EH (cell line): ENCODE measurements at places on chromosomes 12 and 14.

DNA sequence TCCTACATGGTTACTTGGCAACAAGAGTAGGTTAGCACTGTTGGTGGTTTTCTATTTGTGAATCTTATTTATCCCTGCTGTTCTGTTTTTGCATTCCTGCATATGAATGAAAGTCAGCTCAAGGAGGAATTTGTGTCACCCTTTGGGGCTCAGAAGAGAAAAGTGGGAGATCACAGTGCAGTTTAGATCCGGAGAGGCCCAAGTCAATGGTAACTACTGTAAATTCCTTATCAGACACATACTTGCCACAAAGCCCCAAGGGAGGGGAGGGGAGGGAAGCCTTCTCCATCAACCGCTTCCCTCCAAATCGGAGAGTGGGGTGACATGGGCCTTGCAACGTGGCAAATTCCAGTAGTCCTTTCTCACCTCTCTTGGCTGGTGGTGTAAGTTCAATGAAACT lies 15.0 kb downstream of the GSG1 start:
- DNase-seq, result no peak

DNA sequence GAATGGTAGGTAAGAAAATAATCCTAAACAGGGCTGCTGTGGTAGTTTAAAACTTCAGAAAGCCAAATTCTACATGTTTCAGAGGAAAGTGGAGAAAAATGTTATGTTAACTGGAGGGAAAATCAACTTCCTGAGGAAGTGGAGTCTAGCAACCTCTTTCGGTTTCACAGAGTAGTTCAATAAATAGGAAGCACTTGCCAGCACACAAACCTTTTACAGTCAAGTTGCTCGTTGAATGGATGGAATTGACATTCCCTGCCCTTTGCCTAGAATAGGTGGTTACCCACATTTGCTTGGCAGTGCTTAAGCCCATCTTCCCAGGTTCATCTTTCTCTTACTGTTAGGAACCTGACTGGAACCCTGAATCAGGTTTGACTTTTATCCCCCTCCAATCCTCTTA lies 15.9 kb downstream of the ANKRD13A start:
- DNase-seq, result no peak

- no peak for DNase-seq
Observed at GRCh38 chr12:128804762-128805161, 19.0 kb downstream of the SLC15A4 start.

- no peak for DNase-seq
Observed at GRCh38 chr12:41419131-41419893, 231.2 kb downstream of the PDZRN4 start.

DNA sequence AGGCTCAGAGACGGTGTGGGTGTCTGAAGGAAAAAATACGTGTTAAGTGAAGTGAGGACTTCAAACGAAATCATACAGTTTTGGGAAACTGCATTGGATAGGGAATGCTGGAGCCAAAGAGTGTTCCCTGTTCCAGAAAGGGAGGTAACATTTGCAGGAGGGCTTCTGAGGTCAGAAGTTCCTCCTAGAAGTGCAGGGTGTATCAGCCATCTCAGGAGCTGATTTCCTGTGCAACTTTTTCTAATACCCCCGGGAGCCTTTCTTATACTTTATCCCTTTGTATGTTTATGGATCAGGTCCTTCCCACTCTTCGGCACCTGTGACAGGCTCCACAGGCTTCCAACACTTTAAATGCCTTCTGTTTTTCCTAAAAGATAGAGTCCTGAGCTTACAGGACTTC lies 24.9 kb downstream of the ZNF664 start:
- no peak for DNase-seq

- DNase-seq, result no peak
Observed at GRCh38 chr12:115370650-115371049, 686.7 kb upstream of the TBX3 start.

- no peak for DNase-seq
Observed at GRCh38 chr14:68684466-68685418, 108.1 kb downstream of the ZFP36L1 start.

DNA sequence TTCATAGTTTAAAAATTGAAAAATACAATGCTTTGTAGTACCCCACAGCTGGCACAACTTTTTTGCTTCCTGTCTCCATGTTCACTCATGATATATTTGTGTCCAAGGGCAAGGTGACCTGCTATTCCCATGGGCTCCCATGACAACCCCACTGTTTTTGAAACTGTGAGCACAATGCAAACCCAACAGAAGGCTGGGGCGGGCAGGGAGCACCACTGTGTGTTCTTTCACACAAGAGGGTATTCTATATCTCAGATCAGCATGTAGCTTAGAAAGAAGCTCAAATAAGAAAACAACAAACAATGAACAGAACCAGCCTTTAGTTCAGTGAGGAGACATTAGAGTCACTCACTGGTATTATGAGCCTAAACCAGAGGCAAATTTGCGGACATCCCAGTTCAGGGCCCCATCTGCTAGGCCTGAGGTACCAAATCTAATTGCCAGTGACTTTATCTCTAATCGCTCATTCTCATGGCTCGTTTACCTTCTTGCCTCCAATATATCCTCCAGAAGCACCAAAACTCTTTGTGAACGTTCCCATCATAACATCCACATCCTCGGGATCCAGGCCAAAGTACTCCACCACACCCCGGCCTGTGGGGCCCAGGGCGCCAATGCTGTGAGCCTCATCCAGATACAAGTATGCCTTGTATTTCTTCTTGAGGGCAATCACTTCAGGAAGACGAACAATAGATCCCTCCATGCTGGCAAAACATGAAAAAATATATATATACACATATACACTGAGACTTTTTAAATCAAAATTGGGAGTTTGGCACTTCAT lies 56.4 kb upstream of the ISM2 start:
- no peak for DNase-seq

DNA sequence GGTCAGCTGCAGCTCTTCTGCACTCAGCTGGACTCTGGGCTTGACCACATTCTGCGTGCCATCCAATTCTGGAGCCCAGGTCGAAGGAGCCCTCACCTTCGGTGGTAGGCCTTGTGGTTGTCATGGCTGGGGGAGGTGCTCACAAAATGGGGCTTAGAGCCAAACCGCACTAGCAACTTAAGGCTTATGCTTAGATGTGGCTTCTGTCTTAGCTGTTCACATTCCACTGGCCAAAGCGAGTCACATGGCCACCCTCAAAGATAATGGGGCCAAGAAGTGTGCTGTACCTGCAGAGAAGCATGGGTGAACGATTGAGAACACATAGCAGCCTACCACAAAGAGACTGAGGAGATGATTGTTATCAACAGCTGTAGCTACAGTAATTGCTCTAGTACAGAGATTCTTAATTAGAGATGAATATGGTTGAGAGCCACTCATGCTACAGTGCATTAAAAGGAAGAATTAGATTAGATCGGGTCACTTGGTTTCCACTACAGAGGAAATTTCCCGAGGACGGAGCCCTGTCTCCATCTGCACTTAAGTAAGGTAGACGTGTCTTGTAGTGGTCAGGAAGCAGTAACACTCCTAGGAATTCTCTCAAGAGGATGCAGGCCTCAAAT lies 334.6 kb upstream of the FKBP4 start:
- no peak for DNase-seq

GRCh38 chr12:111828338-111828979 lies 13.6 kb upstream of the MAPKAPK5 start:
- no peak for DNase-seq

DNA sequence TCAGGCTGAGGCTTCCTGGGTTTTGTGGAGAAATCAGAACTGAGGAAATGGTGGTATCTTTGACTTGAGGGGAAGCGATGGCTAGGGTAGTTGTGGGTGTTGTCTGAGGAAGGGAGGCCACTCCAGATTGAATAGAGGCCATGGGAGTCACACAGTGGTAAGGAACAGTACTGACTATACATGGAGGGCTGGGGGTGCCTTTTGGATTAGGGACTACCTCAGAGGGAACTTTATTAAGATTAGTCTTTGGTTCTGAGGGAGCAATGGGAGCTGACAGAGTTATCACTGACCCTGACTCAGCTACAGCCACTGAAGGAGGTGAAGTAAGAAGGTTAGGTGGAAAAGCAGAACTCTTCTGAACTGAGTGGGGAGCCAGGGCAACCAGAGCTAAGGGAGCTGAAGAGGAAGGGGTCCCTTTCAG lies 4.4 kb downstream of the NACA start:
- DNase-seq, result no peak

DNA sequence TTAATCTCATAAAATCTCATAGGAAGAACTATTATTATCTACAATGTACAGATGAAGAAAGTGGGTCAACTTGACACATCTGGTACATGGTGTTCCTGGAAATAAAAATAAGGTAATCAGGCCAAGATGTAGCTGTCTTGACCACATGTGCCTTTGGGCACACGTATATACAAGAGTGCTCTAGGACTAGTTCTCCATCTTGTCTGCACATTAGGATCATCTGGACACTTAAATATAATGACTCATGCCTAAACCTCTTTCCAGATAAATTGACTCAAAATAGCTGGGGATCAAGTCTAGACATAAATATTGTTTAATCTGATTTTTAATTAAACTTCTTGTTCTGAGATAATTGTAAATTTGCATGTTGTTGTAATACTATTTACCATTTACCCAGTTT lies 182.6 kb downstream of the CNTN1 start:
- DNase-seq, result no peak
